Retina (tissue), 1 donor: ENCODE measurements at places on chromosomes 5 and 9.

- DNase-seq = no peak
Measured at GRCh38 chr9:120412425-120412951, 167.5 kb downstream of the CDK5RAP2 start.

DNA sequence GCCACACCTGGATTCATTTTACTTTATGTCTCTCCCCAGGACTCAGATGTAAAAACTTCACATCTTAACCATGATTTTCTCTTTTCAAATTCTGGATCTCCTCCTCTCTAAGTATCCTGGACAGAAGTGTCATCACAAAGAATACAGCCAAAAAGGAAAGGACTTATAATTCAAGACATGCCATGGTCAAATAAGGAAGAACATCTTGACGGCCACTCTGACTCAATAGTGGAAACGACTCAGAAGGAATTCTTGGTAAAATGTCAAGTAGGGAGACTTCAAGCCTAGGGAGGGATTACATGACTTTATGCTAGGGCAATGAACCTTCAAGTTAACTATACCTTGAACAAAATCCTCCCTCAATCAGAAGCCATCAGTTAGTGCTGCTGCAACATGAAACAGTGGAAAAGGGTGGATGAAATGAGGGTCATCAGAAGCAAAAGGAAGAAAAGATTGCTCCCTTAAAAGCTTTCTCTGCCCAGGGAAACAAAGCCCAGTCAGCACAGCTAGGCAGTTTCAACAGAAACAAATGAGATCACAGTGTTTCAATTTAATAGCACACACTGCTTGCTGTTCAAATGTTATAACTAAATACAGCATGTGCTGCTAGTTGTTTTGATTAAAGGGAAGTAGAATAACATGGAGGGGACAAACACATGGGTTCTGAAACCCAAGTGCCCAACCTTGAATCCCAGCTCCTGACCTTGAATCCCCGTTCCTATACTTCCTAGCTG lies 101.4 kb downstream of the LPAR1 start:
- no peak for DNase-seq

GRCh38 chr9:128077847-128078503 lies 9.9 kb downstream of the SLC25A25 start:
- no peak for DNase-seq

DNA sequence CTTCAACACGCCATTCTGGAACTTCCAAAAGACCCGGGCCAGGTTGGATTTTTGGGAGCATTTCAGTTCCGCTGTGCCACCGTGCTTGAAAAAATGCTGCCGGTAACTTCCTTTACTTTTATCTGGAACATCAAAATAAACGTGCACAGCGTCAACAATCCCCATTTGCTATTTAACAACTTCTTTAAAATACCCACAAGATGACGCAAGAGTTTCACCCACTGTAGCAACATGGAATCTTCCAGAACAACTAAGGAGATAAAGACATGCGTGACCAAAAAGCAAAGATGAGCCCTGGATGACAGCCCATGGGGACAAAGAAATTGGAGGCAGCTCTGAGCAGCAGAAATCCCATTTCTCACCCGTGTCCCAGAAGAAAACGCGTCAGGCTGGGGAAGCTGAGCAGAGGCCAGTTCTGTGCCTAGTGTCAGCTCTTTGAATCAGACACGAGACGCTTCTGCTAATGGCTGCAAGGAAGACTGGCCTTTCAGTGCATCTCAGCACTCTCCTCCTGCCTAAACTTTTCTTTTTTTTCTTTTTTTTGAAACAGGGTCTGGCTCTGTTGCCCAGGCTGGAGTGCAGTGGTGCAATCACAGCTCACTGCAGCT lies 61.3 kb downstream of the SECISBP2 start:
- DNase-seq = no peak

DNA sequence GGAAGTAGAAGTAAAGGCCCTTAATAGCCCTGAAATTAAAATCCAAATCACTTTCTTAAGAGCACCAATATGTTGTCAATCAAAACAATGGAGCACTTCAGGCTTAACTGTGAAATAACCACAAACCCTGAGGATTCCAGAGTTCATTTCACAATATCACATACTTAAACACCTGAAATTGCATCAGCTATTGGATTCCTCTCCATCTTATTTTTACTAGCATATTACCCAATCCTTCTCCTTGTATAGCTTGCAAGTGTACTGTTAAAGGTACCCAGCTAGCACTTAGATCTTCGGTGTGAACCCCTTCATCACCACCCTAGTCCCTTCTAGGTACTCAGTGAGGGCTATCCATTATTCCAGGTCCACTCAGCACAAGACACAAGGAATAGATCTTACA lies 287.3 kb downstream of the EFNA5 start:
- no peak for DNase-seq

DNA sequence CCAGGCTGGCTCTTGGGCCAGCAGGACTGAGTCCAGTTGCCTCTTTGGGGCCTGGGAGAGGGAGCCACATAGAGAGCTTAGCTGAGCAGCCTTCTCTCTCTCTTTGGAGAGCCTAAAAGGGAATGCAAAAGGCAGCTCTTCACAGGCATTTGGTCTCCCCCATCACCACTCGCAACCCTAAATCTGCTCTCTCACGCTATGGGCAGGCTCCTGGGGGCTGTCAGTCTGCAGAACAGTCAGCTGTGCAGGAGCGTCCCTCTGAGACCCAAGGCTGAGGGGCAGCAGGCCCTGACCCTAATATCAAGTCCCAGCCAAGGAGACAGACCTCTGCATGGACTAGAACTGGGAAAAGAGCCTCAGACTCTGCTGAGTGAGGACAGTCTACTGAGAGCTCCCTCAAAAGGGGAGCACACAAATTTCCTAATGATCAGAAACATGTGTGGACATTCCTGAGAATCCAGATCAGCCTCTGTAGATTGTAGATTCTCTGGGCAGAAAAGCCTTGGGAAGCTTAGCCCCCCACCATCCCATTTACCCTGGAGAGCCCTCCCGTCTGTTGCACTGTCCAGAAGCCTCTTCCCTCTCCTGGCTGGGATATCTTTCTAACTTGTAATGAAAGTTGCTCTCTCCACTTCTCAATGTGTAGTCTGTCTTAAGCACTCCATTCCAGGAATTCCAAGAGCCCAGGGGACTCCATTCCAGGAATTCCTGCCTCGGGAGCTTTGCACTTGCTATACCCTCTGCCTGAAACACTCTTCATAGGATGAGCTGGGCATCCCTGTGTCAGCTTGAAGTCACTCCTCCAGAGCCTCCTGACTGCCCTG lies 79.4 kb downstream of the FAM114A2 start:
- peak; percentile 38 for DNase-seq

- no peak for DNase-seq
Measured at GRCh38 chr9:102975251-102975650, 19.9 kb upstream of the CYLC2 start.

- no peak for DNase-seq
Measured at GRCh38 chr9:126661122-126661520, 47.4 kb downstream of the LMX1B start.

- no peak for DNase-seq
Measured at GRCh38 chr5:14501353-14502293, 80.0 kb upstream of the OTULINL start.

GRCh38 chr9:117414906-117415331 lies at the start of gene ASTN2:
ASTN2 (minus strand) TSS chr9:117415057; CDS start chr9:117414938, 119 bp downstream.
- DNase-seq = no peak

DNA sequence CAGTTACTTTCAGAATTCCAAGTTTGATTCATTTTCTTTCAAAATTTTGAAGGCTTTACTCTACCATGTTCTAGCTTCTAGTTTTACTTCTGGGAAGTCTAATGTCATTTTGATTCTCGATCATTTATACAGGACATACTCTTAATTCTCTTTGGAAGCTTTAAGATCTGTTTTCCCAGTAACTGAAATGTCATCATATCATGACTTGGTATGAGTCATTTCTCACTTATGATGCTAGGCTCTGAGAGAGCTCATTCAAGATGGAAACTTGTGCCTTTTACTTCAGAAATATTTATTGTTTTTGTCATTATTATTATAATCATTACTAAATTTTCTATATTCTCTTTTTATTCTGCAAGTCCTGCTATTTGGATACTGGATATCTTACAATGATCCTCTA lies 222.3 kb downstream of the PARP8 start:
- no peak for DNase-seq

GRCh38 chr5:78589923-78590322 lies 58.6 kb downstream of the LHFPL2 start:
- no peak for DNase-seq

- no peak for DNase-seq
Measured at GRCh38 chr5:24773261-24773660, 128.5 kb upstream of the CDH10 start.

- no peak for DNase-seq
Measured at GRCh38 chr9:7067169-7067568, 309.4 kb downstream of the KDM4C start.

GRCh38 chr5:116273448-116274242 lies 188.8 kb downstream of the COMMD10 start:
- DNase-seq = no peak

DNA sequence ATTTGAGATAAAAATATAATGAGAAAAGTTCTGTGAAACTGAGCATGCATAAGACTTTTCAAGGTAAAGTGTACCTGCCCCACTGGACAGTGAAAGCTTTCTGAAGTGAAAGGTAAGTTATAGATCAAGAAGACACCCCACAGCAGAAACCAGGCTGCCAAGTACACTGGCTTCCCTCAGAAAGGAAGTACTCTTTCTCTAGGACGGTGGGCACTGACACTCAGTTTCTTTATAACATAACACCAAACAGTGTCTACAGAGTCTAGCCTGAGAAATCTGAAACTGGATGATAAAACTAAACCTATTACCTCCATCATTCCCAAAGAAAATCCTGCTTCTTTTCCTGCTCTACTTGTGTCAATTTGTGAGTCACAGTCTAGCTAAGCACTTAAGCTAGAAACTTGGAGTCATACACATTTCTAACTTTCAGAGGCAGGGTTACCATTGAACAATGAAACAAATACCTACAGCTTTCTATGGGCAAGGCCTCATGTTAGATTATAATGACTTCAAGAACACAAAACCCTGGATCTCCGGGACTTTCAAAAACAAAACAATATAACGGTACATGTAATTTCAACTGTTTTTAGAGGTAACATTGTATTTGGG lies 136.7 kb downstream of the CPLANE1 start:
- DNase-seq = no peak

GRCh38 chr9:8780386-8780785 lies 980.8 kb upstream of the DMAC1 start:
- DNase-seq = no peak

DNA sequence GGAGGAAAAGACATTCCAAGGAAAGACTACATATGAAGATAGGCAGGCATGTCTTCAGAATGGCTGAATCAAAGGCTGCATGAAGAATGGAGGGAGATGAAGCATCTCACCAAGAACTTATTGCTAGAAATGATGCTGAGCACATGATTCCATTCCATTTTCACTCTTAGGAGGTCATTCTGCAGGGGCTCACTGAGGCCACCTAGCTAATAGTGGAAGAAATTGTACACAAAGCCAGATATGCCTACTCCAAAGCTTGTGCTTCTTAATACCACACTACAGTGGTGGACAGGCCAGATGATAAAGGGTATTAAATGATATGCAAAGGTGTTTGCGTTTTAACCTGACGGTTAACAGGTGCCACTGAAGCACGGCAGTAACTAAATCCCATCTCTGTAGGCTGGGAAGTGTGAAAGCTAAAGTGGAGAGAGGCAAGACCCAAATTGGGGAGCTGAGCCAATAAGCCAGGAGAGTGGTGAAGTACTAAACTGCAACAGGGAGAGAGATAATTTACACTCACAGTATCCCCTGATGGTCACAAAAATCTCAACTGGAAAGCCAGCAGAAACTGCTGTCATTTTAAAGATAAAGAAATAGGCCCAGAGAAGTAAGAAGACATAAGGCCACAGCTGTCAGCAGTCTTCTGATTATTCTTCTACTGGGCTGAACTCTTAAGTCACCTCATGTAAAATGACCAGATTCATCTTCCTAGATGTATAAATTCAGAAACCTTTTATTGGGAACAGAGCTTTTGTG lies 14.6 kb downstream of the NDUFA8 start:
- DNase-seq = no peak

DNA sequence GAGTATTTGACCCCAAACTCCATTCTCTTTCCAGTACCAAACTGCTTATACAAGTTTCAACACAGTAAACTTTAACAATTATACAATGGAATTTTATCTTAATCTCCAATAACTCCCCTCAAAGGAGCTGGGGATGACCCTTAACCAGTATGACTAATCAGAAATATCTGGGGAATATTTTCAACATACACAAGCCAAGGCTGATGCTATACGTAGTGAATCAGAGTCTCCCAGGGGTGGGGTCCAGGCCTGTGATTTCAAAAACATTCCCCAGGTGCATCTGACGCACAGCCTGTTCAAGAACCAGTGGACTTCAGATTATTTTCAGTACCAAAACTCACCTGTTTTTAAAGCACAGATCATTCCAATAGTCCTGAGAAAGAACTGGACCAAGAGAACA lies 11.8 kb upstream of the SEMA5A start:
- DNase-seq = no peak

DNA sequence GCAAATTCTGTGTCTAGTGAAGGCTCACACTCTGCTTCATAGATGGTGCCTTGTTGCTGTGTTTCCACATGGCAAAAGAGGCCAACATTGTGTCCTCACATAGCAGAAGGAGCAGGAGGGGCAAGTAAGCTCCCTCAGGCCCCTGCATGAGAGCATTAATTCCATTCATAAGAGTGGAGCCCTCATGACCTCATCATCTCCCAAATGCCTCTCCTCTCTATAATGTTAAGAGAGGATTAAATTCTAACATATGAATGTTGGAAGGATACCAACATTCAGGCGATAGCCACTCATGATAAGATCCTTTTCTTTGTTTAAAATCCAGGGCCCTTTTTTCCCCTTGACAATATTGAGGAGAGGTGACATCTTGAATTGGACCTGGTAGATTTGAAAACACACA lies 35.2 kb upstream of the PAM start:
- DNase-seq = no peak

DNA sequence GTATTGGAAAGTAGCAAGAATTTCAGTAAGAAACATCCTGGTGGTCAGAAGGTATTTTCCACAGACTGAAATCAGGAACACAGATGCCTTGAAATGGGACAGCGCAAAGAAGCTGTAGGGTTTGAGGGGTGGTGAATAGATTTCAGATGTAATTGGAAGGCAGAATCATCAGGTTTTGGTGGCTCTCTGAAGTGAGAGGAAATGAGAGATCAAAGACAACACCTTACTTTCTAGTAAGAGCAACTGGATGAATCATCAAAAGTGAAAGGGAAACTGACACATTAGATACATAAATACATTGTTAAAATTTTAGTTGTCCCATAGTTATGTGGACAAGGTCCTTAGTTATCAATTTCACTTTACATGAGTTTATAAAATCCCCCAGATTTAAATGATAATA lies 188.2 kb upstream of the SLC27A6 start:
- no peak for DNase-seq

DNA sequence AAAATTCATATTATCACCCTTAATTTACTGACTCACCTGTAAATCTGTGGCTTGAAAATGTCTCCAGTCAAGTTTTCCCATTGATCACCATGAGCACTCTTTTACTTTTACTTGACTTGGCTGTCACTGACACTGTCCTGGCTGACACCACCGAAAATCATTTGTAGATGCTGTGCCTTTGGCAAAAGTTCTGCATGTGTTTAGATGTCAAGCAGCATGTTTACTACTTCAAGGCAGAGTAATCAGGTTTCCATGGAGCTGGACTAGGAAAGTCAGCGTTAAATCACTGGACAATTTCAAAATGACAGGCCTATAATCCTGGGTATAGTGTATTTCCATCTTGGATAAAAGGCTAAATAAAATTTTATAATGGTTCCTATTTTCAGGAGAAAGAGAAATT lies 1530.6 kb upstream of the CDH6 start:
- no peak for DNase-seq
